ENCODE measurements at places on chromosomes 4 and X. TPM values are rescaled to one million over a fixed set of nuclear protein-coding genes. Genes with fewer than 3 reads are reported as not detected.

YY2 gene
- 3.0 TPM for total RNA-seq

AWAT2 gene
- total RNA-seq = not detected

ADGRG4 gene
- not detected for total RNA-seq

METAP1 gene
- total RNA-seq = 53.9 TPM

NPY2R gene
- not detected for total RNA-seq

TEX13C gene
- total RNA-seq = not detected

EMCN gene
- not detected for total RNA-seq

CDKL2 gene
- total RNA-seq = 0.99 TPM

PCDH19 gene
- 0.05 TPM for total RNA-seq

MGAT4D gene
- total RNA-seq = not detected

Data from A549 treated with CpdA at 1 μM for 4 hours (cell line).